Hippocampal formation (tissue), 2 donors: ENCODE measurements at places on chromosomes 5 and 9.
A peak's percentile ranks its signal among the peaks of the same experiment; 100 is the strongest.

GRCh38 chr5:122183098-122183787 lies 53.9 kb downstream of the ZNF474 start:
- peak; percentile 37 for DNase-seq

GRCh38 chr9:135552021-135552697 lies 6.2 kb downstream of the OBP2A start:
- DNase-seq: no peak

- no peak for DNase-seq
Observed at GRCh38 chr5:149707097-149707496, 23.0 kb upstream of the PPARGC1B start.

- peak; percentile 39 for DNase-seq
Observed at GRCh38 chr5:90020575-90021538, 388.7 kb downstream of the CETN3 start.

DNA sequence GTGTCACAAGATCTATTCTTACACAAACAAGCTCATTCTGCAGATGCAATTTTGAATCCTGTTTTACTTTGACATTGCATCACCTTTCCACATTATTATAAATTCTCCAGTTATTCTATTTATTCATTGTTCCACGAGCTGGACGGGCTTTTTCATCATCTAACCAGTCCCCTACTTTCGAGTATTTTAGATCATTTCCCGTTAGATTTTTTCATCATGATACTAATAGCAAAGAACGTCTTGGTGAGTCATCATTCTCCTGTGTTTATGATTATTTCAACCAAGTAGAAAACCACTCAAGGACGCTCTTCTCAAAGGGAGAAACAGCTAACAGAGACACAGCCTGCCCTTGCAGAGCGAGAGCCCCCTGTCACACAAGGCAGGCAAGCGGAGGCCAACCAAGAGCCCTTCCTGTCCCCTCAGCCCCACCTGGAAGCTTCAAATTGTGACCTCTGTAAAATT lies 15.1 kb downstream of the BBLN start:
- no peak for DNase-seq

DNA sequence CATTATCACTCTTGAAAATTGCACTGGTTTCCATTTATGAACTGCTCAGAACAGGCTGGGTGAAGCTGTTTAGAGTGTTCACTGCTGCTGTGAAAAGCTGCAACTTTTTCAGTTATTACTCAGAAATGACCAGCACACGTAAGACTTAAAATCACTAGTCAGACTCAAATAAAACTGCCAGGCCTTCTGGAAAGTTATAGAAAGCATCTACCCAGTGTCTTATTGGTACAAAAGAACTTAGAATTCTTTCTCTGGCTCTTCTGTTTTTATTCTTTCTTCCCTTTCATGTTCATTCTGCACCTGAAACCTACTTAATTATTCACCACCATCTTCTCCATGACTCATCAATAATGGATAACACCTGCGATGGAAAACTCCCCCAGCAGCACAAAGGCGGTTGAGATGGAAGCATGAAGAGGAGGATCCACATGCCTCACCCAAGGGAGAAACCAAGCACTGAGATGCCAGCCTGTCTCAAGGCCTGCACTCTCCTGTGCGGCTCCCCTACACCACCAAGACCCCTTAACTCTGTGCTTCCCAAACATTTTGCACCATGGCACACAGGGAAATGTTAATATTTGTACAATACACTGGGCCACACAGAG lies 171.9 kb downstream of the ENTREP1 start:
- no peak for DNase-seq

- no peak for DNase-seq
Observed at GRCh38 chr5:36152324-36153297, 700 bp downstream of the SKP2 start.

GRCh38 chr9:100590481-100590880 lies 12.6 kb downstream of the CAVIN4 start:
- DNase-seq: no peak

DNA sequence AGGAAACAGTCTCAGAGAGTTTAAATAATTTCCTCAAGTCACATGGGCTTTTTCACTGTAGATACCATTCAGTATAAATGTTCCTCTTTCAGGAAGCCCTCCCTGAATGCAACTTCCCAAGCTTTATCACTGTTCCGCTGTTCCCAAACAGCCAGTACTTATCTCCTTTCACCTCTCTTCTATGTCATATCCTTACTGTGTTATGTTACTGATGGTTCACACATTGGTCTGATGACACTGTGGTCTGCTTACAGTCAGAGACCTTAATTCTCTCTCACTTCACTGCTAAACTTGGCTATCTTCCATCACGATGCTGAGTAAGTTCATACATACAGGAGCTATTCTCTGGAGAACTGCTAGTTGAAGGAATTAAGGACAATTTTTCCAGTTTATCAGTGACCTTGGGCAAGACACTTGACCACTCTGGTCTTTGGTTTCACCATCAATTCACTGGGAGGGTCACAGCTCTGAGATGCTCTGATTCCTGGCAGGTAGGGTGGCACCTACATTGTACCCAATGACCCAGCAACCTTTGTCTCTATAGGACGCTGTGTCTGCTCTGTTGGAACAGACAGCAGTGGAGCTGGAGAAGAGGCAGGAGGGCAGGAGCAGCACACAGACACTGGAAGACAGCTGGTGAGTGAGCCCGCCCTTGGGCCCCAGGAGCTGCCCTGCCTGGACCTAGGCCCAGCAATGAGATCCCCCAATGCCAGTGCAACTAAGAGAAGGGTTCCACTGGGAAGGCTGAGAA lies 42.1 kb upstream of the RARS1 start:
- no peak for DNase-seq

GRCh38 chr5:30850866-30851265 lies 342.6 kb upstream of the CDH6 start:
- DNase-seq: no peak

GRCh38 chr5:55900068-55900467 lies 48.9 kb downstream of the IL31RA start:
- DNase-seq: no peak

DNA sequence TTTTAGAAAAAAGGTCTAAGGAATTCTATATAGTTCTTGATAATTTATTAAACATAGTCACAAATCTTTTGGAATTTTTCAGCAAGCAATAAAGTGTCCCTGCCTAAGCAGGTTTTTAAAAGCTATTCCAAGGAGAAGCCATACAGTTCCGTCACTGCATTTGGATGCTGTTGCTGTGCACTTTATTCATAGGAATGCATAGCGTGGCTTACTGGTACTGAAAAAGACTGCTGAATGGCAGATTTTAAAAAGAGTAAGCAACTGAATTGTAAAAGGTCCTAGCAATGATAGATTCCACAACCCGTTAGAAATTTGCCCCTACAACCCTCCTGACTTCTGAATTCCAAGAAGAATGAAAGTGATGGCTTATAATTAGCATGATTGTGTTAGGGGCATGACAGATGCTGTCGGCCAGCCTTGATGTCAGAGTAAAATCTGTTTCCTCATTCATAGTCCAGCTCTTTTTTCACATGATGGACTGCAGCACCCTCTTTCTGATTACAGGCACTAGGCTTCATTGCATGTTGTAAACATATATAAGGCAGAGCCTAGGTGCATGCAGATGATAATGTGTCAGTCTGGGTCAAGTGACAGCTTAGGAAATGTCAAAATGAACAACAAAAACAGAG lies 227.0 kb downstream of the PDE4D start:
- no peak for DNase-seq

DNA sequence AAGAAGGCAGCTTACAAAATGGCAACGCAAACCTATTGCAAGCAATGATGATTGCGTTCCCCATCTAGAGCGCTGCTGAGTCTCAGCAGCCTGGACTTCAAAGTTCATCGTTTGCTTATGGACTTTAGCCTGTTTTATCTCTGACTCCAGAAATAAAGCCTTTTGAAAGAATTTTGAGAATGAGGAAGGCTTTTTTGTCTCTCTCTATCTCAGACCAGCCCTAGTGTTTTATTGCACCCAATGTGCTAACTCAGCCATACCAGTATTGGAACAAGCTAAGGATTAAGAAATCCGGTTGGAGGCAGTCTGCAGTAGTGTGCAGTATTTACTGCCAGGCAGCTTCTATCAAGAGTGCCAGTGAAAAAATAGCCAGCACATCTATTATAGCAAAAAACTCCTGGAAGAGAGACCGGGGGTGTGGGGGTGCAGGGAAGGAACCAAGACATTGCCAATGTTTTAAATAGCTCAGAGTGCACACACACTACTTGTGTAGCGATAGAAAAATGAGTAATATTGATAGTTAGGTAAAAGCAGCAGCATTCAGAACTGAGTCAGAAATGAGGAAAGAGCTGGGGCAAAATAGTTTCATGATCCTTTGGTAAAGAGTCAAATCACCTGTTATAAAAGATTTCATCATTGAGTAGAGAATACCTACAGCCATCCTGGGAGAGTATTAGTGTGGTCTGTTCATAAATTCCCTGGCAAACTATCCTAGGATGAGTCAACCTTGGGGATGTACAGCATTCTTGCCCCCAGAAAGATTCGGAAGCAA lies 219.0 kb downstream of the ZNF608 start:
- DNase-seq: no peak

- no peak for DNase-seq
Observed at GRCh38 chr9:124776954-124777648, at the start of gene OLFML2A. Gene OLFML2A (plus strand): TSS chr9:124777133. CDS start chr9:124777271, 138 bp downstream.

DNA sequence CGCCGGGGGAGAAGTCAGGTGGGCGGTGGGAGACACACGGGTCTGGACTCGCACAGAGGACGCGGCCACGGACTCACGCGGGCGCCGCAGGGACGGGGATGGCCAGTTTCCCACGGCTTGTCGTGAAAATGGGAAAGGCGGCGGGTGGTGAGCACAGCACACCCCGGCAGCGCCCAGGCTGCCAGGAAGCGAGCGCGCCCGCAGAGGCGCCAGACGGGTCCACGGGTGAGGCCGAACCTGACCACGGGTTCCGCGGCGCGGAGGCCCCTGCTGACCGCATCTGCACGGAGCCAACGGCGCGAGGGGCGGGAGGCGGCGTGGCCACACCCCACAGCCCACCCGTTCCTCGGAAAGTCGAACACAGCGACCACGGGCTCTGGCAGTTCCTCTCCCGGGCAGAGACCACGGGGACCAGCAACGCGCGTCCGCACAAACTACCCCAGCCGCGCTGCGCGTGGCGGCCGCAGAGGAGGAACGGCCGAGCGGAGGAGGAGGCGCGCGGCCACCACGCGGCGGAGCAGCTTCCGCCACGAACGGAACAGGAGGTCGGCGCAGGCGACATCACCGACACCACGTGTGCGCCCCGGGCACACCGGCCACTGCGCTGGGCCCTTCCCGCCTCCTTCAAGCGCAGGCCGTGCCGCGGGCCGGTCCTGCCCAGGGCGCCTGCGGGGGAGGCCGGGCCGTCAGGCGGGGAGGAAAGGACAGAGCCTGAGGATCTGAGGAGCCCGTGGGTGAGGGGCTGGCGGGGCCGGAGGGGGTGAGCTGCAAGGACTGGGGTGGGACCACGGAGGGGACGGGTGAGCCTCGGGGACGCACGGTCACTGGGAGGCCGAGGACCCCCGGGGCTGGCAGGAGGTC lies 5.6 kb downstream of the EXD3 start:
- DNase-seq: no peak

- DNase-seq: no peak
Observed at GRCh38 chr5:175657593-175658271, at the start of gene HRH2. Gene HRH2 (plus strand): TSS chr5:175658071. CDS start chr5:175683234, 25,163 bp downstream.

GRCh38 chr5:171755354-171755821 lies 30.2 kb upstream of the SMIM23 start:
- no peak for DNase-seq

DNA sequence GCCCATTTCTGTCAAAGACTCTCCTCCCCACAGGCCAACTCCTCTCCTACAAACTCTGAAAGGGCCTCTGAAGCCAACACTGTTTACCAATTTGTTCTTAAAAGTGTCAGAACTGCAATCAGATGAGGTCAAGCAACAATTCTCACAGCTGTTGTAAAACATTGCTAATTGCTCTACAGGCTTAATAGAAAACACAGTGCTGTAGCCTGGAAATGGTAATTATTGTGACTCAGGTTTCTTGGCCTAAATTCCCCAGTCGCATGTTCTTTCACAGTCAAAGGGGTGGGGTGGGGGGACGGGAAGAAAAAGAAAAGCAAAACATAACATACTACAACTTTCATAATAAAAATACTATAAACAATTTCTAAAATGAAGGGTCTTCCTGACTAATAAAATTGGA lies 343.2 kb downstream of the DMAC1 start:
- no peak for DNase-seq

DNA sequence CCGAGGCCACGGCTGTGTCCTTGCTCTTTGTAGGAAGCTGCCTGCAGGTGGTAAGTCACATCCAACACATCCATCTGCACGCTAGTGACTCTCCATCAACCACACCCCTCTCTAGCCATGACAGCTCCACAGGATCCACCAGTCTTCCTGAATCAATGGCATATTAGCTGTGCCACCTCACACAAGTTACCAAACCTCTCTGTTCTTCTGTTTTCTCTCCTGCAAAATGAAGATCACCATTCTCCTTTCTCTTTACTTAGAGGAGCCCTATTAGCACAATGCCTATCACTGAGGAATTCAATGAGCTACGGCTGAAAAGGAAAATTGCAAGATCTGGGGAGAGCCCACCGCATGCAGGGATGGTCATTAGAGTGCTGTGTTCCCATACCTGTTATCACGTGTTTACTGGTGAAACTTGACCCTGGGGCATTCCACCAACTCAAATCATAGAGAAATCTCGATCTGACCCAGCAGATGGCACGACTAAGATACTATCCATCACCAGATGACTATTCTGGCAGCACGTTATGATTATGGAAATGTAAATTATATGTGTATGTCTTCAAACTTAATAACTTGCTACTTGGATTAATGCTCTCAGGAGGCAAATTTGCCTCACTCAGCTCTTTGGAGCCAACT lies 20.9 kb downstream of the WHRN start:
- no peak for DNase-seq

- DNase-seq: no peak
Observed at GRCh38 chr9:74494490-74494889, 2.6 kb upstream of the RORB start.

GRCh38 chr5:68253624-68254585 lies 38.3 kb downstream of the PIK3R1 start:
- DNase-seq: no peak

- no peak for DNase-seq
Observed at GRCh38 chr5:116942622-116943021, 368.0 kb upstream of the SEMA6A start.

GRCh38 chr5:62182802-62183201 lies 123.2 kb upstream of the KIF2A start:
- DNase-seq: no peak

DNA sequence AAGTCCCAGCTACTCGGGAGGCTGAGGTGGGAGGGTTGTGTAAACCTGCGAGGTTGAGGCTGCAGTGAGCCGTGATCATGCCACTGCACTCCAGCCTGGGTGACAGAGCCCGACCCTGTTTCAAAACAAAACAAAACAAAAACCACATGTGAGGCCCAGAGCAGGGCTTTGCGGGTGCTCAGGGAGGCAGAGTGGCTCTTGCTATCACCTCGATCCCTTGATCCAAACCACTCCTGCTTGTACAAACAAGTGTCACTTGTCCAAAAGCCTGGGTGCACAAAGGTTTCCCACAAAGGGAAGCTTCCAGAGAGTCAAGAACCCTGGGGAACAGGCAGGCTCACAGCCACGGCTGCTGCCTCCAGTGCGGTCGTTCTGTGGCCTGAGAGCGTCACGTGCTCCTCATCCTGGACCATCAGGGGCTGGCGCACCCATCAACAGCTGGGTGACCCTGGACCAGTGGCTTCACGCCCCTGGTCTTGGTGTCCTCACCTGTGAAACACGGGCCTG lies 162.7 kb downstream of the C9orf50 start:
- peak; percentile 61 for DNase-seq

- DNase-seq: no peak
Observed at GRCh38 chr5:157917899-157918809, 59.2 kb upstream of the CLINT1 start.
